ENCODE measurements at places on chromosomes 1 and 21.

DNA sequence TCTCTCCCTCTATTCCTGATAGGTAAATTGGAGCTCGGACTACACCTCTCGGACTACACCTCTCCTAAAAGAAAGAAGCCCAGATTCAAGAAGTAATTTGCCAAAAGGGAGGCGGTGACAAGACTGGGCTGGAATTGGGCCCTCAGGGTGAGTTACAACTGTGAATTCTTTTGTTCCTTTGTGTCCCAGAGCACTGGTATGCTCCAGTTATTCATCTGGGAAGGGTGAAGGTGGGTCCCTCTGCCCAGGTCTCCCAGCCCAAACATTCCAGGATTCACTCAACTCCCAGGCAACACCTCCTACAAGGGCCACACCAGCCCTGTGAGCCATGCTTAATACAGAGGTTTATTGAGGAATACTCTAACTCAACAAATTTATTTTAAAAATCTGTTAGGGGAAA is 69.2 kb downstream of the LMX1A start:
- no peak for DNase-seq

DNA sequence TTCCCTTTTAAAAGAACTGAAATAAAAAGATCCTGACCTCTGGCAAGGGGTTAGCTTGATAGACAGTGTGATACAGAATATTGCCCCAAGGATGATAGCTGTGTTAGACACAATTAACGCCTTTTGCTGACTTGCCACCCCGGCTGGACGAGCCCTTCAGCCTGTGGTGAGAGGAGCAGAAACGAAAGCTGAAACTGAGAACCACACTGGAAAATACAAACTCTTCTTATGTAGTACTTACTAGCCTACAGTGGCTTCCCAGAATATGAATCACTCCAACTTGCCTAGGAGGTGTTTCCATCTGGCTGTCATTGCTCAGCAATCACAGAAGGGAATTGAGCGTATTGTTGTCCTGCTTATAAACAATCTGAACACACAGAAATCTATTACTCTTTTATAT is 22.9 kb downstream of the SAMSN1 start:
- DNase-seq = no peak

DNA sequence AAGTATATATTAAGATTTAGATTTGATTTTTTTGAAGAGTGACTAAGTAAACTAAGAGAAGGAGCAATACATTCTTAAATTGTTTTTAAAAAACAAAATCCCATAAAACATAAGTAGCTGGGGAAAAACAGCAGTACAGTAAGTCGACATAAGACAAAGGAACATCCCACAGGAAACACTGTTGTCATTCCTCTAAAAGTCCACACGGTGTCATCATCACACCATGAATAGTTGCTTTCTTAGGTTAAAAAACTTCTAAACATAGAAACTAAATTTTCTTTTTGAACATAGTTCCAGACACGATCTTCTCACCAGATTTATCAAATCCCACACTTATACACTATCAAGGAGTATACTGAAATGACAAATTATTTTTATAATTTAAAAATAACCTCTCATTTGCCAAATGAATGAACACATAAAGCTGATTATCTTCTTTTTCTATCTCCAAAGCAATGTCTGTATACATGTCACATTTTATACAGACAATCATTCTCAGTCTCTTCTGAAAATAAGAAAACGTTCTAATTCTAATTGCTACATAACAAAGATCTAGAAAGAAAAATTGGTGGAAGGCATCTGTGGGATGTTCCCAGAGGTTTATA is 15.8 kb downstream of the ODF2L start:
- no peak for DNase-seq

DNA sequence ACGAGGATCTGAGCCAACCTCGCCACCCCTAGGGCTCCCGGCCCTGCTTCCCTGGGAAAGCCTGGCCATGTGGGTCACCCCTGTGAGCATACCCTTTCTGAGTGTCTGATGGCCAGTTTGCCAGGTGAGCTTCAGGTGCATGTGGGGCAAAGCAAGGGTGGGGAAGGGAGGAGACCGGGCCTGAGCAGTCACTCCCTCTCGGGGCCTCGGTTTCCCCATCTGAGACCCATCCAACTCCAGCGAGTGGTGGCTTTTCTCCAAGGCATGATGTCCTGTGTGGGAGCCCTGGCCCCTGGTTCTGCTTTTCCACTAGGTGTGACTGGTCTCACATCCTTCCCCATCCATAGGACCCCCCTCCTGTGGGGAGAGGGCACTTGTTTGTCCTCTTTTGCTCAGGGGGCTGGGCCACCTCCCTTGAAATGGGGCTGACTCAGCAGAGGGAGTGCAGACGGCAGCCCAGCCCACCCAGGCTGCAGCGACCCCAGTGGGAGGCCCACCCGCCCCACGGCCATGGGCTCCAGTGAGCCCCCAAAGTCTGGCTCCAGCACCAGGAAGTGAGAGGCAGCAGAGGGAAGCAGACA is 1.7 kb upstream of the WNT9A start:
- no peak for DNase-seq
